ENCODE measurements at places on chromosomes 3 and 15. TPM values are rescaled to one million over a fixed set of nuclear protein-coding genes. Genes with fewer than 3 reads are reported as not detected.

- no peak overlapping the region for H3K27ac ChIP-seq
- H3K4me3 ChIP-seq: no peak overlapping the region
- no peaks in the 10 kb centered on the region for H3K36me3 ChIP-seq
- no peaks in the 10 kb centered on the region for H3K4me1 ChIP-seq
- no peak for DNase-seq
Observed at GRCh38 chr3:102200126-102200525, 234.7 kb upstream of the ZPLD1 start.

DNA sequence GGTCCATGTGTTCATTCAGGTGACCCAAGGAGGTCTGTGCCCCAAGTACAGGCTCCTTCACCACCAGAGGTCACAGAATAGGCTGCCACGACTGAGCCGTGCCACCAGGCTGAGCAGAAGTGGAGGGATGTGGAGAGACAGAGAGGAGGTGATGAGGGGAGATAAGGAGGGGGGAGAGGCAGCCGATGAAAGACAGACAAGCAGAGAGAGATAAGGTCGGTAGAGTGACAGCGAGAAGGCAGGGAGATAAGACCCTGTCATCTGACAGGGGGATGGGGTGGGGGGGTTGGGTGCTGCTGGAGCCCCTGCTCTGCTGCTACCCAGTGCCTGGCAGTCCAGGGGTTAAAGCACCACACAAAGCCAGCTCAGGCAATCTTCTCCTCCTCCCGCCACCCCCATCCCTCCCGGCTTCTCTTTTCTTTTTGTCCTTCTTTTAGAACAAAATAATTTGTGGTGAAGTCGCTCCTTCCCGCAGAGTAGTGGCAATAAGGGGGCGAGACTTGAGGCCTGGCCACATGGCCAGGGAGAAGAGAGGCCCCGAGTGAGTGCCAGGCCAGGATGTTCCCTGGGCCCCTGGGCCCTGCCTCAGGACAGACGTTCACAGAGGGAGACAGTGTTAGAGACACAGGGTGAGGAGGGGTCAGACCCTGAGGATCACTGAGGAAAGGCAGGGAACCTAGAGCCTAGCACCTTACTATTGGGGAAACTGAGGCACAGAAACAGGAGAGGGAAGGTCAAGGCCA lies 67.9 kb downstream of the CACNA2D2 start:
- no peak overlapping the region for H3K4me3 ChIP-seq
- H3K4me1 ChIP-seq: no peaks in the 10 kb centered on the region
- H3K27ac ChIP-seq: no peak overlapping the region
- no peak for DNase-seq
- H3K36me3 ChIP-seq: peaks cover 2% of the 10 kb centered on the region

GRCh38 chr3:168239287-168239686 lies 143.6 kb upstream of the GOLIM4 start:
- no peak overlapping the region for H3K27ac ChIP-seq
- no peak for DNase-seq
- no peaks in the 10 kb centered on the region for H3K36me3 ChIP-seq

DNA sequence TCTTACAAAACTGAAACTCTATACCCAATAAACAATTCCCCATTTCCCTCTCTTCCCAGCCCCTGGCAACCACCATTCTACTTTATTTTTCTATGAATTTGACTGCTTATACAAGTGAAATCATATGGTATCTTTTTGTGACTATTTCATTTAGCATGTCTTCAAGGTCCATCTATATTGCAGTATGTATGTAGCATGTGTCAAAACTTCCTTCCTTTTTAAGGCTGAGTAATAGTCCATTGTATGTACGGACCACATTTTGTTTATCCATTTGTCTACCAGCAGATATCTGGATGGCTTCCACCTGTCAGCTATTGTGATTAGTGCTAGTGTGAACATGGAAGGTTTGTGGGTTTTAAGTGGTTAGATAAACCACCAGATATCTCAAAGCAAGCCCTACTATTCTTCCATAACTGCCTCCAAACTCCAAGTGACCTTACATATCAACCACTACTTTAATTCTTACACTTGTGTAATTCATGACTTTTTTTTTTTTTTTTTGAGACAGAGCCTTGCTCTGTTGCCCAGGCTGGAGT lies 134.7 kb downstream of the TMCC1 start:
- no peak overlapping the region for H3K4me3 ChIP-seq
- no peaks in the 10 kb centered on the region for H3K27me3 ChIP-seq
- no peak for DNase-seq
- peaks cover 4% of the 10 kb centered on the region for H3K4me1 ChIP-seq
- H3K27ac ChIP-seq: no peak overlapping the region

DNA sequence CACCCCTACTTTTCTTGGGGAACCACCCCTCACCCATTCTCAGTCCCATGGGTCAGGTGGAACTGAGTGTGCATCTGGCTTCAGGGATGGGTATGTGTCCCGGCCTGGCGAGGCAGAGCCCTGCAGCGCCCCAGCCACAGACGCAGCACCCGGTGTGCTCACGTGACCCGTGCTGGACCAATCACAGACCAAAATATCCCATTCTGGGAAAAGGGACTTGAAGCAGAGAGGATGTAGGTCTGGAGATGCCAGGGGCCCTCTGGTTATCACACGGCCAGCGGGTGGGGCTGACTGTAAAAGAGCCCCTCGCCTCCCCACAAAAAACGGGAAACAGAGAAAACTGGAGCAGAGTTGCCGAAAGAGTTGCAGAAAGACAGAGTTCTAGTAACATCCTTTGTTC lies 138.0 kb upstream of the RAD18 start:
- no peak overlapping the region for H3K4me3 ChIP-seq
- H3K27me3 ChIP-seq: no peaks in the 10 kb centered on the region
- H3K4me1 ChIP-seq: no peaks in the 10 kb centered on the region
- no peak for DNase-seq
- no peak overlapping the region for H3K27ac ChIP-seq

GRCh38 chr15:89196241-89196640 lies 25.1 kb downstream of the RLBP1 start:
- no peak overlapping the region for H3K27ac ChIP-seq
- no peaks in the 10 kb centered on the region for H3K4me1 ChIP-seq
- DNase-seq: no peak
- no peaks in the 10 kb centered on the region for H3K27me3 ChIP-seq
- H3K36me3 ChIP-seq: peaks cover 75% of the 10 kb centered on the region

- no peaks in the 10 kb centered on the region for H3K36me3 ChIP-seq
- no peaks in the 10 kb centered on the region for H3K27me3 ChIP-seq
- H3K4me1 ChIP-seq: no peaks in the 10 kb centered on the region
- no peak overlapping the region for H3K4me3 ChIP-seq
Observed at GRCh38 chr3:72891053-72891855, 3.4 kb downstream of the GXYLT2 start.

Gene NTRK3
- 0.59 TPM for total RNA-seq

Gene FURIN
- total RNA-seq: 232 TPM

DNA sequence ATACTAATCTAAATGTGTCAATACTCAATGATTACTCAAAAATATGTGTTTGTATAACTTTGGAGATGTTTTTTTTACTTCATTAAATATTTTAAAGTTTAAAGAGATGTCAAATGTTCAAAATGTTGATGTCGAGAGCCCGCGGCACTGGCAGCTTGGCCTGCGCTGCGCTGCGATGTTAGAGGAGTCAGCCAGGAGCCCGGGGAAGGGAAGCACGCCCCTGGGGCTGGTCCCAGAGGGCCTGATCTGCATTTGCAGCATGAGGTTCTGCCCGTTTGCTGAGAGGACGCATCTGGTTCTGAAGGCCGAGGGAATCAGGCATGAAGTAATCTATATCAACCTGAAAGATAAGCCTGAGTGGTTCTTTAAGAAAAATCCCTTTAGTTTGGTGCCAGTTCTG lies 66.4 kb upstream of the ATP2C1 start:
- no peaks in the 10 kb centered on the region for H3K36me3 ChIP-seq
- no peaks in the 10 kb centered on the region for H3K27me3 ChIP-seq
- no peaks in the 10 kb centered on the region for H3K4me1 ChIP-seq
- no peak overlapping the region for H3K27ac ChIP-seq
- DNase-seq: no peak
- H3K4me3 ChIP-seq: no peak overlapping the region

- no peak for DNase-seq
- no peak overlapping the region for H3K27ac ChIP-seq
- no peaks in the 10 kb centered on the region for H3K27me3 ChIP-seq
- H3K4me3 ChIP-seq: no peak overlapping the region
- H3K4me1 ChIP-seq: no peaks in the 10 kb centered on the region
Observed at GRCh38 chr3:196517919-196518318, 2.8 kb upstream of the SMCO1 start.

Gene SH2D7
- total RNA-seq: not detected

- no peaks in the 10 kb centered on the region for H3K36me3 ChIP-seq
- no peak for DNase-seq
- no peaks in the 10 kb centered on the region for H3K4me1 ChIP-seq
- no peaks in the 10 kb centered on the region for H3K27me3 ChIP-seq
- no peak overlapping the region for H3K4me3 ChIP-seq
Observed at GRCh38 chr3:187902936-187903335, 157.7 kb upstream of the BCL6 start.

Gene CYP1A2
- 235 TPM for total RNA-seq

GRCh38 chr15:75327005-75327404 lies 8.9 kb upstream of the COMMD4 start:
- no peaks in the 10 kb centered on the region for H3K36me3 ChIP-seq
- no peak for DNase-seq
- H3K27ac ChIP-seq: no peak overlapping the region
- H3K27me3 ChIP-seq: no peaks in the 10 kb centered on the region

Gene ACTL6A
- 23.2 TPM for total RNA-seq

Gene SENP8
- total RNA-seq: 1.1 TPM

DNA sequence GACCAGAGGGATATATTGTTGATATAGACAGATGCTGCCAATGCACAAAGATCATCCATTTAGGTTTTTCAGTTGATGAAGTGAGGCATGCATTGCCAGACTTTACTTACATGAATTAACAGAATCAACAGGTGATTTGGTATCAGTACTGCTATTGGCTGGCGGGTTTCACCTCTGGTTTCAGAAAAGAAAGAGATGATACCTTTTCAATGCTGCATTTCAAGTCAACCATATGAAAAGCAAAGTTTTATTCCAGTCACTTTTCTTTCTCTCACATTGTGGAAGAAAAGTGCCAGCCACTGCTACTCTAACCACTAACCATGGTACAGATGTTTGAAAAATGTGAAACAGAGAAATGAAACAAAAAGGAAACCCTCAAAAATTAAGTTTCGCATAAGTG lies 289.1 kb downstream of the TIGIT start:
- peaks cover 7% of the 10 kb centered on the region for H3K4me1 ChIP-seq
- H3K27me3 ChIP-seq: no peaks in the 10 kb centered on the region
- DNase-seq: no peak
- H3K27ac ChIP-seq: no peak overlapping the region
- no peak overlapping the region for H3K4me3 ChIP-seq
- H3K36me3 ChIP-seq: no peaks in the 10 kb centered on the region

Gene HIGD1A
- 109 TPM for total RNA-seq

Gene C3orf20
- 0.11 TPM for total RNA-seq

Gene ACTC1
- not detected for total RNA-seq

GRCh38 chr15:82051664-82052063 lies 5.8 kb upstream of the MEX3B start:
- no peak for DNase-seq
- no peak overlapping the region for H3K4me3 ChIP-seq
- H3K36me3 ChIP-seq: no peaks in the 10 kb centered on the region
- no peak overlapping the region for H3K27ac ChIP-seq
- peaks cover 11% of the 10 kb centered on the region for H3K27me3 ChIP-seq

GRCh38 chr3:190486908-190487607 lies 26.8 kb upstream of the IL1RAP start:
- H3K36me3 ChIP-seq: no peaks in the 10 kb centered on the region
- no peak for DNase-seq
- no peak overlapping the region for H3K27ac ChIP-seq
- no peaks in the 10 kb centered on the region for H3K27me3 ChIP-seq
- H3K4me1 ChIP-seq: no peaks in the 10 kb centered on the region

Gene SLC12A1
- not detected for total RNA-seq

DNA sequence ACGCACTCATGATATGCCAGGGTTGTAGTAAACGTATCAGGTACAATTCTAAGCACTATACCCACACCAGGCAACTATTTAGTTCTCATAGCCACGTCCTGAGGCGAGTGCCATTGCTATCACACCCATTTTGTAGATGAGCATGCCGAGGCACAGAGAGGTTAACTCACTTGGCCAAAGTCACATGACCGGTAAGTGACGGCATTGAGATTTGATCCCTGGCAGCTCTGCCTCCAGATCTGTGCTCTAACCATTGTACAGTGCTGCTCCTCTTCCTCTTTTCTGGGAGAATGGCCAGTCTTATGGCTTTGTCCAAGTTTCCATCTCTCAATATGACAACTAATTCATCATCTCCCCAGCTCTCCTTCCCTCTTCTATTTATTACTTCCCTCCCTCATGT lies 18.9 kb upstream of the ATP2B2 start:
- no peak for DNase-seq
- no peak overlapping the region for H3K27ac ChIP-seq
- H3K4me1 ChIP-seq: no peaks in the 10 kb centered on the region
- H3K36me3 ChIP-seq: no peaks in the 10 kb centered on the region

Gene CD200
- 0.40 TPM for total RNA-seq

Gene CLRN1
- total RNA-seq: not detected

Gene TMEM45A
- total RNA-seq: 55.5 TPM

Gene GP5
- not detected for total RNA-seq

DNA sequence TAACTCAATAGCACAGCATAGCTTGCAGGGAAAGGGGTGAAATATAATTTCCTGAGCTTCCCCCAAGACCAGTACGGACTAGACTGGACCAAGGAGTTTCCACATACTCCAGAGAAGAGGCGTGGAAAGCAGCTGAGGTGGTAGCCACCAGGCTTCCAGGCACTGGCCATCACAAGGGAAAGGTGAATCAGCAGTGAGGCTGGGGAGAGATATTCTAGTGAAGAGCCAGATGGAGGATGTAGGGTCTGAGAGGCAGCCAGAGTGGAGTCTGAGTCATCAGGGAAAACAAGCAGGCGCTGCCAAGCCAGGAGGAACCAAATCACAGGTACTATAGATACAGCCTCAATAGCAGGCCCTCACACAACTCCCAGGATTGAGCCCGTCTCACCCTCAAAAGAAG lies 9.6 kb upstream of the RASA2 start:
- H3K4me3 ChIP-seq: no peak overlapping the region
- H3K36me3 ChIP-seq: no peaks in the 10 kb centered on the region
- no peak overlapping the region for H3K27ac ChIP-seq
- H3K27me3 ChIP-seq: no peaks in the 10 kb centered on the region
- H3K4me1 ChIP-seq: no peaks in the 10 kb centered on the region
- DNase-seq: no peak

DNA sequence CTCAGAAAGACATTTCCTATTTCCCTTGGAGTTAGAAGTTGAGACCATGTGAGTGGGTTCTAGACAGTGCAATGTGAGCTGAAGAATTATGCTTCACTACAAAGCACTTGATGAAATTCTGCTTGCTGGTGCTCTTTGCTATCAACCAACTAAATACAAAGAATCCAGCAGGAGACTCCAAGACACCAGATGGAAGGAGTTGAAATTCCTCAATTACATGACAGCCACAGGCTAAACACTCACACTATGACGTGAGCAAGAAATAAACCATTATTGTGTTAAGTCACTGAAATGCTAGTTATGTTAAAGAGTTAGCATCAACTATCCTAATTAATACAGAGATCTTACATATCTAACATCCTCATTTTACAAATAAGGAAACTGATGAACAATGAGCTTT lies 8.2 kb upstream of the MAP4 start:
- H3K36me3 ChIP-seq: no peaks in the 10 kb centered on the region
- H3K4me3 ChIP-seq: no peak overlapping the region
- no peak for DNase-seq
- H3K27me3 ChIP-seq: no peaks in the 10 kb centered on the region
- H3K27ac ChIP-seq: no peak overlapping the region

Gene KIF23
- 1.4 TPM for total RNA-seq
